ENCODE measurements at places on chromosomes 16 and 17.

DNA sequence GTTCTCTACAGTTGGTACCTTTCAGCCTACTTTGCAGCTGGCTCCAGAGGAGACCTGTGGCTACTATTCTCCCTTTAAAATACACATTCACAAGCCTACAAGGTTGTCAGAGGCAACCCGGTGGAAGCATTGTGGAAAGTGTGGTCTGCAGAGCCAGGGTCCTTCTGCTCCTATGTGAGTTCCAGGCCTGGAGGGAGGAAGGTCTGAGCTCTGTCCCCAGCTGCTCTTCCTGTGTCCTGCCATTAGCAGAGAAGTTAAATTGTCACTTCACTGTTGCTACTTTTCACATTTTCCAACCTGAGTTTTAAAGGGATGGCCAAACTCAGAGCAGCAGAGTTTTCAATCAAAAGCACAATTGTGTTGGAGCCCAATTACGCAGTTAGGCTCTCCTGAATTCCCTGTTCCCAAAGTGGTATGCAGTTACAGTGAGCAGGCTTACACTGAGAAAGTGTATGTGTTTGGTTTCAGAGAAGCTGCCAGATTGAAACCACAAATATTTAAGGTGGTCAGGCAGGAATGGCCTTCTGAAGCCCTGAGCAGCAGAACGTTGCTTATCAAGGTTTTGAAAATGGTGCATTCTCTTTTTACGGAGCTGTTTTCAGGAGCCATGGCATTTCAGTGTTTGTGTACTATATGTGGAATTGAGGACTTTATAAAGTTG is 25.0 kb downstream of the MAP3K3 start:
- no peak for DNase-seq

DNA sequence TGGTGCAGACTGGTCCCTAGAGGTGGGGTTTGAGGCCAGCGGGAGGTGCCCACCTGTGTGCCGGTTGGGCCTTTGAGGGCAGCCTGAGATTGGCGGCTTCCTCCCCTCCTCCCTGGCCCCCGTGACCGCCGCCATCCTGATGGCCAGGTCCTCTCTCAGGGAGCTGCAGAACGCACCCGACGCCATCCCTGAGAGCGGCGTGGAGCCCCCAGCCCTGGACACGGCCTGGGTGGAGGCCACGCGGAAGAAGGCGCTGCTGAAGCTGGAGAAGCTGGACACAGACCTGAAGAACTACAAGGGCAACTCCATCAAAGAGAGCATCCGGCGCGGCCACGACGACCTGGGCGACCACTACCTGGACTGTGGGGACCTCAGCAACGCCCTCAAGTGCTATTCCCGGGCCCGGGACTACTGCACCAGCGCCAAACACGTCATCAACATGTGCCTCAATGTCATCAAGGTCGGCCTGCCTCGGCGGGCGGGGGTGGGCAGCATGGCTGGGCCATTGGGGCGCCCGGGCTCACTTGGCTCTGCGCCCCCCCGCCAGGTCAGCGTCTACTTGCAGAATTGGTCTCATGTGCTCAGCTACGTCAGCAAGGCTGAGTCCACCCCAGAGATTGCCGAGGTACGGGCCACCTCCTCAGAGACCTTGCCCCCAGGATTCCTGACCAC is 2.8 kb downstream of the GPS1 start:
- no peak for DNase-seq

- DNase-seq, result no peak
These were observed 533.2 kb upstream of the CDH5 start for GRCh38 chr16:65833171-65833871.

- DNase-seq, result no peak
These were observed 44.7 kb downstream of the RPH3AL start for GRCh38 chr17:307741-308507.

GRCh38 chr17:66414561-66415175 is 112.3 kb downstream of the PRKCA start:
- no peak for DNase-seq

DNA sequence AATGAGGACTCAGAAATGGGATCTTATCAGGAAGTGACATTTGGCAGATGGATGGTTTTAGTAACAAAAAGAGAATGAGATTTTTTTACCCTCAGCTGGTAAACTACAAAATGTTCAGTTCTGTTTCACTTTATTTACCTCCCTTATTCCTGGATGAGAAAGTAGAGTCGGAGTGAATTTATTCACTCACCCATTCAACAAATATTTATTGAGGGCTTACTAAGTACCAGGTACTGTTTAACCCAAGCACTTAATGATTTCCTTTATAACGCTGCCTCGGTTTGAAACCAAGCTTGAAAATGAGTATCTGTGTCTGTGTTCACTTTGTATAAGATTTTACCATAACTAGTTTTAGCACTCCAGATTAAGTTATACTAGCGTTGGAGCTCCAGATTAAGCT is 38.1 kb downstream of the CDRT15 start:
- DNase-seq, result no peak

Measured in activated naive CD4-positive, alpha-beta T cell treated with anti-CD3 and anti-CD28 coated beads for 36 hours (primary cell).